ENCODE measurements at places on chromosomes 16 and 17.

- no peak for DNase-seq
Measured at GRCh38 chr16:27289669-27290068, 21.1 kb upstream of the NSMCE1 start.

GRCh38 chr16:13920510-13920818, 510 bp downstream of the ERCC4 start:
- no peak for DNase-seq

DNA sequence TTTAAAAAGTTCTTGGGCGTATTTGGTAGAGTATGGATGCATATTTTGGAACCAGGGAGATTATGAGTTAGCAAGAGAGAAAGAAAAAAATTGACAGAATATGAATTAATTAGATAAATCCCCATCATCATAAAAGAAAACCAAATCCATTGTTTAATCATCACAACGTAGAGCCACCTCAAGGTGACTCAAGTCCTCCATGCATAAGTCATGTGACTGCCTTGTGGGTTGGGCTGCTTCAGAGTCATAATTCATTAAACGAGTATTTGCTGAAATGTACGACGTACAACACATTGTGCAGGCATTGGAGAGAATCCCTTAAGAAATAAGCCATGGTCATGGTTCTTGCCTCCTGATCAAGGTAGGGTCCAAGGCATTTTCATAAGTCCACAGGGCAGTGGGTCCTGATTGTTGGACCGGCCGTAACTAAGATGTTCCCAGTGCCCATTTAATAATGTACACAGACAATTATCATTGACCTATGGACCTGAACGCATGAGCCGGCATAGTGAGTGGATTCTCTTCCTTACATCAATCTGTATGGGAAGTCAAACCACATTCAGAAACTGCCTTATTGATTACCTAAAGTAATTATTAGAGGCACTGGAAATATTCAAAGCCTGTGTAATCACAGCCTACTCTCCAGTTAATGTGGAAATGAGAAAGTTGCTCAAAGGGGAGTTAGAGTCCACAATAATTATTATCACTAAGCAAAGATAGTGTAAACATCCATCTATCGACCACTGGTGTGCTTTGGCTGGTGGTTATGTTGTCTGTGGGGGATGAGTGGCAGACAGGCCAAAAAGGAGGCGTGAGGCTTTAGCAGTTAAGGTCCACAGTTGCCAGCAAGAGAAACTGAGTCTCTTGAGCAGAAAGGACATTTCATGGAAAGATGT, 165.4 kb downstream of the PITPNC1 start:
- no peak for DNase-seq

- peak; percentile 85 for DNase-seq
Measured at GRCh38 chr16:30032083-30032819, 1.2 kb upstream of the TLCD3B start.

DNA sequence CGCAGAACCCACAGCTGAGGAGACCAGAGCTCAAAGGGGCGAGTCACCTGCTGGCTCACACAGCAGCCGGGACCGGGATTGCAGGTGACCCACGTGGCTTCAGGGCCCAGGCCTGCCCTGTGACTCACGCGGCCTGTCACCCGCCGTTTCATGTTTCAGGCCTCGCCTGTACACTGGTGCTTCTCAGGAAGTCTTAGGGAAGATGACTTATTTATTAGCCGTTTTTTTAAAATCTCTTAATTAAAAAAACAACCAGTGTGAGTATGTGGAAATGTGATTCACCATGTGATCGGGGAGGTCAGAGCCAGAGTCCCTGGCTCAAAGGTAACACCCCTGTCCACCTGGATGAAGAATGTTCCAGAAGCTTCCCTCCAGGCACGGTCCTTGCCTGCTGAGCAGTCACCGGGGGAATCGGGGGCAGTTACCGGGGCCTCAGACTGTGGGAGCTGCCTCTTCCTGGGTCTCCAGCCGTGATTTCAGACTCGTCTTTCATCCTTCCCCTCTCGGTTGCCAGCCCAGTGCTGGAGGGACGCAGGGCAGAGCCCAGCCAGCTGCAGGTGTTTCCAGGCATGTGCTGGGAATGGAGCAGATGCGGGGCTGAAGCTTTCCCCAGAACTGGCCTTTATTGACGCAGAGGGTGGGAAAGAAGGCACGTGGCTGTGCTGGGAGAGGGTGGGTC, 49.3 kb downstream of the CMIP start:
- no peak for DNase-seq

DNA sequence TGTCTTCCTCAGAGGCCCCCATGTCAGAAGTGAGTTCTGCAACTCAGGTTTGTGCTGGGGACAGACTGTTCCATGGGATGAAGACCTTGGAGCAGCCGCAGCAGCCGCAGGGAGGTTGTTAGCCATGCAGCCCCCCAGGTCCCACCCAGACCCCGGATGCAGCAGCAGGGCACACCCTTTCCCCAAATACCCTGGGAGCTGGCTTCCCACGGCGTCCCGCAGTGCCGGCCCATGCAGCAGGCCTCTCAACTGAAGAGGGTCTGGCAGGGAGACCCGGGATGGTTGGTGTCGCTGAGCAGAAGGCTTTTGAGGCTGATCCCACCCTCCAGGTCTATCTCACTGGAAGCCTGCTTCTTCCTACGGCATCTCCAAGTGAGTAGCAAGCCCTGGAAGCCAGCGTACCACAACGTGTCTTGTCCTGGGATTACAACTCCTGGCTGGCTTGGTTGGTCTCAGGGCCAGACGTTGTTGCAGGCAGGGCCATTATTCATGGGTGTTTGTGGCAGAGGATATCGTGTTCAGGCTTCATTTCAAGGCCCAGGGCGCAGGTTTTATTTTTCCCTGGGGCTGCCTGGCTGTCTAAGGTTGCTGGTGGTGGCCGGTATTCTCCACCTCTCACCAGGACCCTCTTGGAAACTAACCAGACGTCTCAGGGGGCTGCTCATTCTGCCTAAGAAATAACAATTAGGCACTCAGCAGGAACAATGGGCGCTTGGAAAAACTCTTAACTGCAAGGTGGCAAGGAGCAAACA, 223.2 kb downstream of the C16orf95 start:
- no peak for DNase-seq

DNA sequence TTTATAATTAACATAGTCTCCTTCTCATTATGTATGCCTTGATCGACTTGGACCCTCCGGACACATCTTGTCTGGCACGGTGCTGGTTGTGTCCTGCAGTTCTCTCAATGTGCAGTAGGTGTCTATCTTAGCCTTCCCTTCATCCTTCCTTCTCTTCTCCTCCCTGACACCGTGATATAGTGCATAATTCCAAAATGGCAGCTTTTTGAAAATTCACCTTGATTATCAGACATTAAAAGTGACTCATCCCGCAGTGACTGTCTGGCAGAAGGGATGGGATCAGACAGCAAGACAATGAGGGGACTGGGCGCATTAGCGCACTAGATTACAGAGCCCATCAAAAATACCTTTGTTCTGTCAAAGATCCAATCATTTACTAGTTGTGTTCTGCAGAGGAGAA, 70.0 kb upstream of the PMFBP1 start:
- DNase-seq: peak; percentile 51

DNA sequence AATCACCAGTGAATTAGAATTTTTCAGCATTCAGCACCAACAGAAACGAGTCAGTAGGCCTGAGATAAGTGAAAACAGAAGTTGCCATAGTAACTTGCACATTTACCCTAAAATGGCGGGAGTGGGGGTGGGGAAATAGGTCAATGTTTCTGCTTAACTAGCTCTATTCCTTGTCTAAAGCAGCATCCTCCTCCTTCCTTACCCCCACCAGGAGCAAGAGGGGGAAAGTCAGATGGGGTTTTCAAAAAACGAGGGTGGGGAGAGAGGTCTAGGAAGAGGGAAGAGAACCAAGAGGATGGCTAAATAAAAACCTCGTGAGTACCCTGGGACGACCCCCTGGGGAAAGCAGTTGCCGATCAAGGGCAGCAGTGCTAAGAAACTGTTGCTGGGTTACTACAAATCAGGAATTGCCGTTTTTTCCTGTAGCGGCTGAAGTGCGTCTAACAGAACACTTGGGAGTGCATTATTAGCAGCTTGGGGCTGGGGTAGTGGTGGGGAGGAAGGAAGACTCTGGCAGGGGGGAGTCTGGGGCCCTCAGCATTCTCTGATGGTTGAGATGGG, 34.4 kb upstream of the MNT start:
- DNase-seq: no peak

DNA sequence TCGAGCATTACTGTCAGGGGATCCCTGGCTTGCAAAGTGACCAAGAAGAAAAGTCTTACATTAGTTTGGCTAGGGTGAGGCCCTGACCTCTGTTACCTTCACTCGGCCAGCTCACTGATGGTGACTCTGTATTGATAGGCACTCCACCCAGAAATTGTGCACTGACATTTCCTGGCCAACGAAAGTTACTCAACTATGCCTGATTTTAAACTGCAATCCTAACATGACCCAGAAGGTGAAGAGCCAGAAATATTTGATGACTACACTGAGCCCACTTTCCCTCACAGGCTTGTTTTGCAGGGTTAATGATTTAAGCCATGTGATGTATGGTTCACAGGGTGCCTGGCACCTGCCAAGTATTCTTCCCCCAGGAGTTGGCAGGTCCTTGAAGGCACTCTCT, 208.2 kb upstream of the MAF start:
- DNase-seq: no peak

DNA sequence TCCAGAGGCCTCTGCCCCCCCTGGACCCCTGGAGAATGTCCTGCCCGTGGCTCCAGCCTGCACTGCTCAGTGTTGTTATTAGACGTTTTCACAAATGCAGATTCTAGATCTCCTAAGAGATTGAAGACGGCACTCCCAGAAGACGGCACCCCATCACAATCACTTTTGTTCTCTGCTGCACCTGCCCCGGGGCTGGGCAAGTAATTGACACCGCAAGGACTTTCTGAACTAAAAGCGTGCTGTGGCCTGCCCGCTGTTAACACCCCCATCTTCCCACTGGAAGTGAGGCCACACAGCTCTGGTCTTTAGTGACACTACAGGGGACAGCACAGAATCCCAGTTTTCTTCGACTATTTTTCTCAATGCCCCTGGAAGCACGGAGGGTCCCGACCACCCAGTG, 256.9 kb downstream of the ENGASE start:
- no peak for DNase-seq

DNA sequence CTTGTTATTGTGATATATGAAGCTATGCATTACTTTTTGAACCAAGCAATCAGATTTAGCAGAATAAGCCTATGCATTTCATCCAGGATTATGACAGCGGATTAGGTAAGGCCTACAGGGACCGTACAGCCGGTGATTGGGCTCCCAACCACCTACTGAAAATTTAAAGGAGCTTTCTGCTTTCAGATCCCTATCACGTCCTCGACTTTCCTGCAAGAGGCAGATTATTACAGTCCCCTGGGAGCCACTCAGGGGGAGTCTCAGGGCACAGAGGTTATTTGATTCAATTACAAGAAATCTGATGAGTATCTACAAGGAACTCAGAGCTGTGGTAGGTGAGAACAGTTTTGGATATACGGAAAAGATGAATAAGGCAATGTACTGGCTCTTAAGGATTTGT, 80.7 kb downstream of the HS3ST3B1 start:
- no peak for DNase-seq

- no peak for DNase-seq
Measured at GRCh38 chr16:30728899-30729672, 19.1 kb upstream of the PHKG2 start.

DNA sequence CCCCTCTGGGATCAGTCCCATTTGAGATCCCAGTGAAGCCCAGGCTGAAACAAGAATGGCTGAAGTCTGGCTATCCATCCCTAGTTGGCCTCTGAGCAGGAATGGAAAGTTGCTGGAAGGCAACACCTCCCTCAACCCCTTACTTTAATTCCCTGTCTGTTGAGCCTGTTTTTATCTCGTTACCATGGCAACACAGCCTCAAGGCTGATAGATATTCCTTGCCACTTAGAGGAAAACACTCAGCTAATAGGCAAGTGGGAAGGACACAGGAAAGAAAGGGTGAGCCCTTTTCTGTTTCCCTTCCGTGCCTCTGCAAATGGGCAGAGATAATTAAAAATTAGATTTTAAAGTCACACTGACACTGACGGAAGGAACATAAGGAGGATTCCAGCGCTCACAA, 75.5 kb upstream of the CLEC3A start:
- DNase-seq: no peak

DNA sequence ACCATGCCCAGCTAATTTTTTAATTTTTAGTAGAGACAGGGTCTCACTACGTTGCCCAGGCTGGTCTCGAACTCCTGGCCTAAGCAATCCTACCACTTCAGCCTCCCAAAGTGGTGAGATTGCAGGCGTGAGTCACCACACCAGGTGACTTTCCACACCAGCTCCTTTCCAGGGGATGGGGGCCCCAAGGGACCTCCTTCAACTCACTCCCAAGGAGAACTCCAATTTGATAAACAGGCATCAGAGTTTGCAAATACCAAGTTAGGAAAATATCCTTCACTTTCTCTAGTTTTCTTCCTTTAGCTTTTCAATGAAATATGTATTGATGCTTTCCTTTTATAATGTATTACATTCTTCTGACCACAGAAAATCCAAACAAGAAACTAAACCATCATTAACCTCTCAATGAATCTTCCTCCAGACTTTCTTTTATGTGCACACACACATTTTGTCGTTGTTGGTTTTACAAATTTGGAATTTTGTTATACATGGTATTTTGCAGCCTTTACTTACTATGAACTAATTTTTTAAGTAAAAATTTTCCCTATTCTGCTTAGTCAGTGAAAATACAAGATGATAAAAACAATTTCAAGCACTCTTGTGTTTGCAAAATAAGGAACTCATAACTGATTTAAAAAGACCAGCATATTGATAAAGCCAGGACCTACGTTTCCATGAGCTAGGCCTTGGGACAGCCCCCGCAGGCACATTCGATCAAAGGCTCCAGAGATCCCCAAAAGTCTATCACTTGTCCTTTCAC, 32.0 kb downstream of the GAS7 start:
- no peak for DNase-seq

DNA sequence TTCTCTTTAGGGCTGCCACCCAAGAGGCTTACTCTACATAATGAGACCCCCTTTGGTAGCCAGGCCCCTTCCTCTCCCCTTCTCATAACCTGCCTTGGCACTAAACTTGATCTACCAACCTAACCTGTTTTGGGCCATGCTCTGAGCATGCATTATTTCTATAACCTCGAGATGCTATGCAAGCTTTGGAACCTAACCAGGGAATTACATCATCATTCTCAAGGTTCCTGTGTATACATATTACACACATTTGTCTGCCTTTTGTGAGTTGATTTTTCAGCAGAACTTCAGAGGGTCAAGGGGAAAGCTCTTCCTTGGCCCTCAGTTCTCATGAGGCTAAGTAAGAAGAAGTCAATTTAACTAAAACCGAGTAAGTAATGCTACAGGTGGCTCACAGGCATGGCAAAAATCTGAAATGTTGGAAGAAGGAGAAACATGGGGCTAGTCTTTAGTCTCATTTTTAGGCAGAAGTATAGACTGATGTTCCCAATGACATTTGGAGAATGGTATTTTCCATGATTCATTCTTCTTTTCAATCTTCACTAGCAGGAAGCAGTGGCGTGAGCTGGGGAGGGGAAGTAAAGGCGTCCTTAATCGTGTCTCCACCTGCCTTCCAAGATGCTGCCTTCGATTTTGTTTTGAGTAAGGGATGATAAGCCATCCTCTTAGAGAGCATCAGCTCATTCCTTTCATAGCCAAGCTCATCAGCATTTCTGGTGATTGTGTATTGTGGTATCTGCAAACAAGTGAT, 308.4 kb downstream of the ABCC12 start:
- DNase-seq: no peak
